ENCODE measurements at places on chromosomes 13 and 19. TPM values are rescaled to one million over a fixed set of nuclear protein-coding genes. Genes with fewer than 3 reads are reported as not detected.

Gene ZNF560
- polyA plus RNA-seq: 0.38 TPM

Gene SNAPC2
- 28.2 TPM for polyA plus RNA-seq

- DNase-seq: no peak
These were observed 95.1 kb downstream of the C13orf42 start for GRCh38 chr13:51015973-51016372.

GRCh38 chr13:80865329-80865728, 524.4 kb upstream of the SPRY2 start:
- DNase-seq: no peak

DNA sequence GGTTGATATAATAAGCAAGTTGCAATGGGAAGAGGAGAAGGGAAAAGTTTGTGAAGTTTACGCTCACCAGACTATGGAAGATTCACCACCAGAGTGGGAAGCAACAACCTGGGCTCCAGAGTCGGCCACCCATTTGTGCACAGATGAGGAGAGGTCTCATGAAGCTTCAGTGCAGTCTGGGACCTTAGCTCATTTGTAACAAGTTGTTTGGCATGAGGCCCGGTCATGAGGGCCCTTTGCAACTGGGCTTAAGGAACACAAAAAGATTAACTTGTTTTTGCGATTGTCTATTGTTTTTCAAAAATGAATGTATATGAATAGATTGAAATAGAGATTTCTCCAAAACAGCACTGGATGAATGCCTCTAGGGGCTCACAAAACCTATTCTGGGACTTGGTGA, 94.2 kb downstream of the ZNF737 start:
- no peak for DNase-seq
